Fibroblast of the conjunctiva (primary cell): ENCODE measurements at places on chromosomes 7 and 10.

- DNase-seq: no peak
Observed at GRCh38 chr10:114526126-114526503, 121.8 kb upstream of the AFAP1L2 start.

DNA sequence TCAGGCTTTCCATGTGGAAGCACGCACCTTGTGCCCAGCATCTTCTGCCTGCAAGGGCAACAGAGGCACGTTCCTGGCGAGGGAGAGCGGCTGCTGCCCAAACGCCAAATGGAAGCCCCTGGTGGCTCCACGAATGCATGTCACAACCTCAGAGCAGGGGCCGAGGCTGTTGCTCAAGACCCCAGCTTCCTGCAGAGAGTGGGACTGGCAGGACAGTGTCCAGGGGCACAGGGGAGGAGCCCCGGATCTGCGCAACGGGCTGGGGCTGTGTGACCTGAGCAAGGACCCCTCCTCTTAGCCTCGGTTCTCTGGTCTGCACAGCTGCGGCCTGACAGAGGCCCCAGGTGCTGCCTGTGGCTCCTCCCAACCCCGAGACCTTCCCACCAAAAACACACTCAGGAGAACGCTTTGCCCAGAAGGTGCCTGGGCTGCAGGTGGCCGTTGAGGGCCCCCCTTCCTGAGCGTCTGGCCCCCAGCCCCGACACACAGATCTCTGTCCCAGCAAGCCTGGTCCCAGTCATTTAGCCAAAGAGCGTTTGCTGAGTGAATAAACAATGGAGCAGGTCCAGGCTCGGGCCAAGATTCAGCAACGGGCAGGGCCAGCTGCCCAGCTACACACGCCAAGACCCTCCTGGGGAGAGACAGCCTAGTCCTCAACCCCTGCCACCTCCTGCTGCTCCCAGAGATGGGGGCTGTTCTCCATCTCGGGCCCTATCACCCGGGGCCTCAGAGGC is 1.2 kb downstream of the MICALL2 start:
- no peak for DNase-seq

DNA sequence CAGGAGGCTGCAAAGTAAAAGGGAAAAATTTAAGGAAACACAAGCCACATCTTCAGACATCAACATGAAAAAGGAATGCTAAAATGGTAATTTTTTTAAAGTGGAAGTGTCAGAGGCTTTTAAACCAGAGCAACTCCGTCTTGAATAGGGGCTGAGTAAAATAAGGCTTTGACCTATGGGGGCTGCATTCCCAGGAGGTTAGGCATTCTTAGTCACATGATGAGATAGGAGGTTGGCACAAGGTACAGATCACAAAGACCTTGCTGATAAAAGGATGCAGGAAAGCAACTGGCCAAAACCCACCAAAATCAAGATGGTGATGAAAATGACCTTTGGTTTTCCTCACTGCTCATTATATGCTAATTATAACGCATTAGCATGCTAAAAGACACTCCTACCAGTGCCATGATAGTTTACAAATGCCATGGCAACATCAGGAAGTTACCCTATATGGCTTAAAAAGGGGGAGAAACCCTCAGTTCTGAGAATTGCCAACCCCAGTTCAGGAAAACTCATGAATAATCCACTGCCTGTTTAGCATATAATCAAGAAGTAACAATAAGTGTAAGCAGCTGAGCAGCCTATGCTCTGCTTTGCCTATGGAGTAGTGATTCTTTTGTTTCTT is 128.3 kb downstream of the SKAP2 start:
- DNase-seq: no peak

- DNase-seq: no peak
Observed at GRCh38 chr7:55070854-55071253, 52.0 kb downstream of the EGFR start.
